ENCODE measurements at places on chromosomes 1 and 21.

DNA sequence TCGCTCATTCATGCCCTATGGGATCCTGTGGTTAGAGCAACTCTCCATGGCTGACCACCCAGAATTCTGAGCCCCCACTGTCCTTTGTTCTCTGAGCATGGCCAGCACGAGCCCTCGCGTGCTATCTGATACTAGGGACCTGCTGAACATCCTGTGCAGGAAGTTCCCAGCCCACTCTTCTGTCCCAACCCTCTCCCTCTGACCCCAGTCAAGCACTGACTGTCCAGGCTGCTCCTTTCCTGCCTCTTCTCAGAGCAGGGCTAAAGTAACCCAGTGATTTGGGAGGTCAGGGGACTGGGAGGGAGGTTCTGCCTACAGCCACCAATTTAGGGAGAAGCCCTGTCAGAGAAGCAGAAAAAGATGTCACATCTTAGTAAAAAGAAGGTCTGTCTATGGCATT, 21.2 kb downstream of the CYP4B1 start:
- no peak for DNase-seq

DNA sequence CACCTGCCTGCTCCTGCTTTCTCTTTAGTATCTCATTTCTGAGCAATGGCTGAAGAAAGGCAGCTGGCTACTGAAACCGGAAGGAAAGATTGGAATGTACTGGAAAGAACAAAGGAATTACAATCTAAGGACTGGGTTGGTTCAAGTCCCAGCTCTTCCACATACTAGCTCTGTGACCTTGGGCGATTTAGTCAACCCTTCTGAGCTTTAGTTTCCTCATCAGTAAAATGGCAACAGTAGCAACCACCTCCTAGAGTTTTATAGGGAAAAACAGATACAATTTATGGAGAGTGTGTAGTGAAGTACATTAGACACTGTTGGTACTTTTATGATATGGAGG, 158.8 kb downstream of the KAZN start:
- DNase-seq, result no peak

DNA sequence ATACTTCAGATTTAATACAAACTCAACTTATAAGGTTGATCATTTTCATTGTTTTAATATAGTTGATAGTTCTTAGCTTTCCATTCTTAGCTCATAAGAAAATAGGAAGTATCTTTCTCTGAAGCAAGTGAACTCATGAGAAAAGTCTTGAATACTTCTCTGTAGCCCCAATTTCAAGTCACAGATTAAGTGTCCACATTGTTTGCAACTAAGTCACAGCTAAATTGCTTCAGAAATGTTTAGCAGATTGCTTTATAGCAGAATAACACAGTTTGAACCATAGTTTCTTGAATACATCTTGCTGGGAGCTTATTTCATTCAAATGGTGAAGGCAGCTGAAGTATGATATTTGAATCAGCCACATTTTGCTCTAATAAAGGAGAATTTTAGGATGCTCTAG, 10.6 kb upstream of the PKN2 start:
- no peak for DNase-seq

GRCh38 chr1:119975006-119975405, 78.7 kb upstream of the ADAM30 start:
- DNase-seq, result no peak

GRCh38 chr21:27372381-27372780, 405.5 kb upstream of the ADAMTS5 start:
- no peak for DNase-seq

DNA sequence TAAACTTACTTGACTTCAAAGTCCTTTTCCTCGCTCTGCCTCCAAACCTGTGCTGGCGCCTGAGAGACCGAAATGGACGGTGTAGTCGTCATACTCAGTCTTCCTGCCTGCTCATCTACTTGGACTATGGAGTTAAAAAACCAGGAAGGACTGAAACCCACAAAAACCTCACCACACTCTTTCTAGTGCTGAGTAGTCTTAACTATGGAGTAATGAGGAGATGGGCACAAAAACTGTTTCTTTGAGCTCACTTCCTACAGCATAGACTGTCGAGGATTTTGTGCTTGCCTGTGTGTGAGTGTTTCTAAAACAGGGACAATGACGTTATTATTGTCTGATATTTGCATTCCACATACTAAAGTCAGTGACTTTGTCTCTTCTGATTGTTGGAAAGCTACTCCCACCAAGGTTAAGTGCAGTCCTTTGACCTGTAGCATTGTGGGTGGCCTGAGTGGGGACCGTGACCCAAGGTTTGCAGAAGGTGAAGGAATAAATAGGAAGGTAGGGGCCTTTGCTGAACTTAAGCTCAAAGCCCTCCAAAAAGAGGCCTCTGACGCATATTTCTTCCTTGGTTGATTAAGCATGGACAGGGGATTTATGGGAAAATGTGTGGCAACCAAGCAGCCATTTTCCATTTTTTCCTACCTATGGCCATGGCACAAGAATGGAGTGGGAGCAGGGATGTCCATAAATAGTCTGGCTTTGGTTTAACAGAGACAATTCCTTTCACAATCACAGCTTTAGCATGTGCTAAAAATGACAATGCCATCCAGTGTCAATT, 109.6 kb downstream of the ZBTB18 start:
- DNase-seq, result no peak

GRCh38 chr1:22184892-22185612, 42.2 kb upstream of the WNT4 start:
- no peak for DNase-seq

GRCh38 chr1:79507770-79508169, 501.2 kb upstream of the ADGRL4 start:
- DNase-seq, result no peak

- DNase-seq, result no peak
Measured at GRCh38 chr21:25934771-25935224, 200.0 kb downstream of the GABPA start.

- DNase-seq, result no peak
Measured at GRCh38 chr1:104765085-104765484, 1015.4 kb downstream of the AMY1C start.

DNA sequence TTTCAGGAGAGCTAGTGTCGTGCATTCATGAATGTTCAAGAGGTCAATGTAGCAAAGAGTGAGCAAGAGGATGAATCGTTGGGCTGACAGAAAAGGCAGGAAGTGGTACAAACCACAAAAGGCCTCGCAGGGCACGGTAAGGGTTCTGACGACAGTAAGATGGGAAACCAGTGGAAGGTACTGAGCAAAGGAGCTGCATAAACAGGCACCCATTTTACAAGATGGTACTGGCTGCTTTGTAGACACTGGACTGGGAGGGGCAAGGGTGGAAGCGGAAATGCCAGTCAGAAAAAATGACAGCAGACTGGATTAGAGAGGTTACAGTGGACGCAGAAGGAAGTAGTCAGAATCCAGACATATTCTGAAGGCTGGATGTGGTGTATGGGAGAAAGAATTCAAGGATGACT, 123.5 kb downstream of the PTPN14 start:
- no peak for DNase-seq

- DNase-seq, result no peak
Measured at GRCh38 chr1:235113183-235113917, 15.3 kb downstream of the TOMM20 start.

GRCh38 chr1:218967836-218968235, 205.8 kb upstream of the LYPLAL1 start:
- no peak for DNase-seq

DNA sequence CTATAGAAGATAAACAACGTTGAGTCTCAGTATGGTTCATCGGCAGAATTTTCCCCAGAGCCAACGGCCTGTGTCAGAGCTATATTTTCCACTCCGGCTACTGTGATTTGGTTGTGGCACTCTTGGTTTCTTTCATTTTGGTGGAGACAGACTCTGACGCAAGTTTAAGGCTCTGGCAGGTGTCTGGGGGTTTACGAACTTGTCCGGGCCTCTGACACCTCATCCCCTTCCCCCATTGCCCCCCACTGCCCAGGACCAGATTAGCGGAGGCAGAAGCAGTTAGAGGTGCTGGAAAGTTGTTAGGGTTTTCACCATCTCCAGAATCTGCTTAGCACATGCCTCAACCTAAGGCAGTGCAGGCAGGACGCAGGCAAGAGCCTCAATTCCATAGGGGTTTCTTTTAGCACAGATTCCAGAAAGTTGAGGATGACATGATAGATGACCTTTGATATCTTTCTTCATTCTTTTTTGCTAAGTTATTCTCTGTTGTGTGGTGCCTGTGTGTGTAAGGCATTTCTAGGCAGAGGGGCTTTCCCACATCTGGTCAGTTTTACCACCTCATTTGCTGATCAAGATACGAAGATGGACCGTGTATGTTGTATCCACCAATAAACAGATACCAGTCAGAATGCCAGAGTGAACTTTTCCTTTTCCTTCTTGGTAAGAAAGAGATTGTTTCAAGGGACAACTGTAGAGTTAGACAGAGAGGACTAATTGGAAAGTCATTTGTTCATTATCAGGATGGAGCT, 18.4 kb upstream of the IL10 start:
- no peak for DNase-seq

GRCh38 chr1:48007047-48007446, 9.9 kb upstream of the TRABD2B start:
- no peak for DNase-seq

- no peak for DNase-seq
Measured at GRCh38 chr1:33261344-33261743, 5.1 kb downstream of the ZNF362 start.

- DNase-seq, result no peak
Measured at GRCh38 chr1:42732126-42732680, 7.8 kb downstream of the CLDN19 start.

DNA sequence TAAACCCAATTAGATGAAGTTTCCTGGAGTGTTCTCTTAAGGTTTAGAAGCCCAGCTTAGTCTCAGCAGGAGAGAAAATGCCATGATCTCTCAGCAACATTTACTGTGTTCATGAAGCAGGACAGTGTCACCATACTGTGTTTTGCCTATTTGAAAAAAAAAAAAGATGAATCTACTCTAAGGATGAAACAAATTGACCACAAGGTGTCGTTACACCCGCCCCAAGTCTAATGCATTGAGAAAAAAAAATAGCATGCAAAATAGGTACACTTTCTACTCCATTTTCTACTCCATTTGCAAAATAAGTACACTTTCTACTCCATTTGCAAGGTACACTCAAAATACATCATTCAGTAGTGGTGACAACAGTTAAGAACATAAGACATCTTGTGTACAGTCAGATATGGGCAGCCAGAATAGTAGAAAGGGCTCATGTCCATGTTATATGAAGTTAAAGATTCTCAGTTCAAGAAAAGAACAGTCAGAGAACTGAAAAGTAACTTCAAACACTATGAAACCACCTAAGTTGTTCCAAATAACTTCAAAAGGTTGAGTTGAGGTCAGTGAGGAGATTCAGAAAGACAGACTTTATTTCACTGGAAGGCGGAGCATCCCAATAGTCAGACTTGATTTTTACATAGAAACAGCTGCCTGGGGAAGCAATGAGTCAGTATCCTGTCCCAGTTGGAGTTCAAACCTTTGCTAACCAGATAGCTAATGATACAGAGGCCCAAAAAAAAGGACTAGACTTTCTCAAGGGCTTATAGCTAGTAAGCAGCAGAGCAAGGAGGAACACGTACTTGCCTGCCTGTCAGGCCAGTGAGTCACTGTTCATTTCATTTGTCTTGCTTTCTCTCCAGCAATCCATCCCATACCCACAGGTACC, 13.3 kb downstream of the PLPPR5 start:
- DNase-seq, result no peak

GRCh38 chr1:111603979-111604378, 15.6 kb upstream of the RAP1A start:
- DNase-seq, result no peak
